ENCODE measurements at places on chromosomes 16 and 17.

GRCh38 chr17:14308965-14309879 is 8.3 kb downstream of the HS3ST3B1 start:
- DNase-seq, result peak; percentile 97

- no peak for DNase-seq
Measured at GRCh38 chr17:41067281-41067680, 1.6 kb upstream of the KRTAP2-4 start.

DNA sequence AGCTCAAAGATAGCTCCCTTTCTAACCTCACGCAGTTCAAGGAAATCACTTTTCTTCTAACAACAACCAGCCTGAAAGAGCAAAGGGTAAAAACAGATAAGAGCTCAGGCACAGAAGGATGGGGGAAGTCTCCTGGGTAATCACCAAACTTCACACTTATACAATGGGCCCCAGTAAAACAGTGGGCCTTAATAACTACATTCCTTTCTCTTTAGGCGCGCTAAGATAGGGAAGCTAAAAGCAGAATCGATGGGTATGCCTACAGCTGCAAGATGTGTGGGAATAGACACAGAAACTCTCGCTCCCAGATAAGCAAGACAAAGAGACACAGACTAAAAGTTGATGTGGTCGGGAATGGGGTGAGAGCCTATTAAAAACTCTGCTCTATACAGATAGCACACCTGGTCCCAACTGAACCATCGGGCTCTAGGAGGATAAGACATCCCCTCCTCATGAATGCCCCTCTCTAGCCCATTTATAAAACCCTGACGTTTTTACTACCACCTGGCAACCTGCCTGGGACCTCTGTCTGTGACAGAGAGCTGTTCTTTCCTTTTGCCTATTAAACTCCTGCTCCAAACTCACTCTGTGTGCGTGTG is 826 bp downstream of the LYZL6 start:
- no peak for DNase-seq

- DNase-seq, result peak; percentile 28
Measured at GRCh38 chr17:1972487-1973160, 52.5 kb downstream of the RTN4RL1 start.

GRCh38 chr16:57807968-57808528 is 5.8 kb upstream of the KIFC3 start:
- DNase-seq, result peak; percentile 76

GRCh38 chr16:87255866-87256265 is 61.3 kb downstream of the C16orf95 start:
- DNase-seq, result no peak

- DNase-seq, result no peak
Measured at GRCh38 chr17:51261024-51261963, 948 bp downstream of the UTP18 start.

- no peak for DNase-seq
Measured at GRCh38 chr17:6241381-6241780, 171.2 kb downstream of the WSCD1 start.

DNA sequence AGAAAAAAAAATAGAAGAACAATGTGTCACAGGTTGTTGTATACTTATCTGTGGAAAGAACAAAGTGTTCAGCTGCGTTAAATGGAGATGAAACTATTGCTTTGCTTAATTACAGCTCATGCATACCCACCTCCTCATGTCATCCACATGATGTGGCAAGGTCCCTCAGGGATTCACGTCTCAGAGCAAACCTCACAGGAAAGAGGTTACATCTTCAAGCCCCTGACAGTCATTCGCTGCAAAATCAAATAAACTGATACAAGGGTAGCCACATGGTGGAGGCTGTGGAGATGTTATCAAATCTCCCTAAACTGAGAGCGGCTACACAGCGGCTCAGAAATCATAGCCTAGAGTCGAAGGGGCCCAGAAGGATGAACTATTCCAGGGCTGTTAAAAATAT is 21.1 kb downstream of the GINS3 start:
- no peak for DNase-seq

GRCh38 chr17:13513039-13513405 is 88.7 kb downstream of the HS3ST3A1 start:
- no peak for DNase-seq

- DNase-seq, result no peak
Measured at GRCh38 chr16:49546735-49547134, 173.1 kb downstream of the C16orf78 start.

GRCh38 chr17:60749050-60749449 is 71.4 kb downstream of the BCAS3 start:
- no peak for DNase-seq

- no peak for DNase-seq
Measured at GRCh38 chr17:58381124-58382035, 29.4 kb upstream of the SUPT4H1 start.

- peak; percentile 24 for DNase-seq
Measured at GRCh38 chr16:19804538-19805323, 79.9 kb downstream of the GPRC5B start.

DNA sequence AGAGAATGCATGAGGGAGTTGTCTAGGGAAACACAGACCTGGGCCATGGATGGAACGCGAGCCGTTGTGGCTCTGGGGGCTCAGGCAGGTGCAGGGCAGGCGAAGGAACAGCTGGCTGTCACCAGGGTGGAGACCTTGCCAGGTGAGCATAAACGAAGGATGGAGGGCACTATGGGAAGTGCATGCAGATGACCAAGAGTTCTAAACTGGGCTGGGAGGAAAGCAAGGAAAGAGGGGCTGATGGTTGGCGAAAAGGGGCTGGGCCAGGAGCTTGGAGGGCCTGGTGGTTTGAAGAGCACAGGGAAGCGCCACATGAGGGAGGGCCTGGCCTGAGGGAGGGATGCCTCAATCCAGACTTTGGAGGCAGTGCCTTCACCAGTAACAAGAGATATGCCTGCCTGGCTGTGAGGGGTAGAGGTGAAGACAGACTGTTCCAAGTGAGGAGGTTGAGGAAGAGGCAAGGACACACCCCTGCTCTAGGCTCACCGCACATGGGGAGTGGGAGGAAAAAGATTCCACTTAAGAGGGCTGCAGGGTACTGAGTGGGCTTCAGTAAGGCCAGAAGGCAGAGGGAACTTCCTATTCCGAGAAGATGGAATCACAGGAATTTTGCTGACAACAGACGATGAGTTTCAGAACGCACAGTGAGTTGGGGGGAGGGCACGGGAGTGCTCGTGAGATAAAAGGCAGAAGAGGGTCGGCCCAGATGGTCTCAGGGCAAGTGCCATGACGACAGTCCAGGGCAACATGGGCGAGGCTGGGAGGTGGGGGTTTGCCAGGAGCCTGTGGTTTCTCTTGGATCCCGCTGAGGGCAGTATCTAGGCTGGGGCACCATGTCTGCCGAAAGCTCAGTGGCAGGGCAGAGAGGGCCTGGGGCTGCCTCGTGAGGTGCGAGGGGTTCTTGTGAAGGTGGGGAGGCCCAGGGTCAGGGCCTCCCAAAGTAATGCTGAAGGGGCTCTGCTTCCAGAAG is 20.6 kb downstream of the B9D1 start:
- no peak for DNase-seq

DNA sequence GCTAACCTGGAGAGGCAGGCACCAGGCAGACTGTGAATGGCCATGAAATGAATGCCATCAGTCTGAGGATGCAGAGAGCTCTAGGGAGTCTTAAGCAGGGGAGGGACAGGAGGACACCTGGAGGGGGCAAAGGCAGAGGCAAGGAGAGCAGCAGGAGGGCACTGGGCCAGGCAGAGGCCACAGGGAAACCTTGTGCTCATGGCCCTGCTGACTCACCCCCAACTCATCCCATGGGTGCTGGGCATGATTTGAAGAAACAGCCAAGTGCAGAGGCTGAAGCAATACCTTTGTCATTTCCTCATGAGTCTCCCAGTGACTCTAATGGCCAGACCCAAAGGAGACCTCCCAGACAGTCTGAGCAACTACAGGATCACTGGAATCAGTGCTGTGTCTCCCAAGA is 141.4 kb downstream of the TMEM132E start:
- no peak for DNase-seq

- DNase-seq, result no peak
Measured at GRCh38 chr17:13492737-13493122, 109.0 kb downstream of the HS3ST3A1 start.

- DNase-seq, result no peak
Measured at GRCh38 chr17:80882926-80883685, 108.5 kb upstream of the CHMP6 start.

- no peak for DNase-seq
Measured at GRCh38 chr17:80738987-80739730, 194.5 kb downstream of the RPTOR start.

GRCh38 chr16:85687651-85688471 is 893 bp downstream of the GINS2 start:
- peak; percentile 50 for DNase-seq

DNA sequence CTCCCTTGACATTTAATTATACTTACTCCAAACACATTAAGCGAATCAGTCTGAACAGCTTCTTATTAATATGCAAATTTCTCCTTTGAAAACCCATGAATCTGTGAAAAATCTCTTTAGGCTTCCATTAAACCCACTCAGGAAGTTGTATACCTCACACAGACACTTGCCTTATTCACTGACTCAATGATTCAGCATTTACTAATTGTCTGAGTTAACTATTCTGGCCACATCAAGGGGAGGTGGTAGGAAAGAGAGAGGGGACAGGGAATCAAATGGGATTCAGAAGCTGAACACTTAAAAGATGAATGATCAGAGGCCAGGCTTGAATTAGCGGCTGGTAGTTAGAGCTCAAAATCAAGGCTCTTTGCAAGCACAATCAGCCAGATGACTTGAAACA is 70.0 kb downstream of the HS3ST3A1 start:
- DNase-seq, result no peak

DNA sequence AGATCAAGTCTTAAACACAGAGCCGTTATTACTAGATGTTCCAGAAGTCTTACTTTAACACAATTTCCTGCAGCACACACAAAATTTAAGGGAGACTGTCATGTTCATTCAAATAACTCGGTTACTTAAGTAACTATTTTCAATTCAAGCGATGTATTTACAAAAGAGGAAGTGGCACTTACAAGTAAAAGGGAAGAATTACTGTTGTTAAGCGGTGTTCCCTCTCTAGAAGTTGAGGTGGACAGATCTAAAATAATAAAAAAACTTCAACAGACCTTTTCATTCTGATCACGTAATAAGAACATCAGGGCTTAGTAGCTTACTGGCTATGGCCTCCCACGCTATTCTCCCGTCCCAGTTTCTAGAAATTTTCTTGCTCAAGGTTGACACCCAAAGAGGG is 26.2 kb upstream of the TXNDC11 start:
- DNase-seq, result no peak

- no peak for DNase-seq
Measured at GRCh38 chr17:80279895-80280294, 19.2 kb downstream of the RNF213 start.

- no peak for DNase-seq
Measured at GRCh38 chr16:50957056-50957455, 194.0 kb downstream of the SALL1 start.

DNA sequence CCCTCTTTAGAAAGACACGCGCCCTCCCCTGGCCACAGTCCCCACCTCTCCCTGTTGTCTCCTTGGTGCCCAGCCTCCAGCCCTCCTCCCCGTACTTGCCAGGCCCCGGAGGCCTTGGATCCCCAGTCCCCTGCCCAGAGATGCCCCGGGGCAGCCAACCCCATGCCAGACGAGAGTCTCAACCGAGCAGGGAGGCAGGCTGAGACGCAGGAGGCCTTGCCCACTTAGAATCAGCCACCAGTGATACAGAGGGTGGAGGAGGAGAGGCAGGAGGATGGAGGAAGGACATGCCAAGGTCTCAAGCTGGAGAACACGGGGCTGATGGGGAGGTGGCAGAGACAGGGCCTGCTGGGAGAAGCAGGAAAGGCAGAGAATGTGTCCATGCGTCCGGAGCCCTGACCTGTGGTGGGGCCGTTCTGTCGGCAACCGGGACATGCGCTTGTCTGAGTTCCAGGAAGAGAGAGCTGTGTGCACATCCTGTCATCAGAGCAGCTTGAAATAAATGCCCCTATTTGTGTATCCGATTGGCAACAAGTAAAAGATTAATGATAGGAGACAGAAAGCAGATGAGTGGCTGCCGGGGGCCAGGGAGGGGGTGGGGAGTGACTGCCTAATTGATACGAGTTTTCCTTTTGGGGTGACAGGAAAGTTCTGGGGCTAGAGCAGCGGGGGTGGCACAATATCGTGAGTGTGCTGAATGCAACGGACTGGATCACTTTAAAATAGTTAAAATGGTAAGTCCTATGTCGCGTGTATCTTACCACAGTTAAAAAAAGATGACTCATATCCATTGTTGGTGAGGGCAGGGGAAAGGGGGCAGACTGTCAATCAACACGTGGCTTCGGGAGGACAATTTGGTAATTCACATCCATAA is 44.7 kb upstream of the MEAK7 start:
- peak; percentile 75 for DNase-seq

- no peak for DNase-seq
Measured at GRCh38 chr16:84823484-84823883, 3.7 kb downstream of the CRISPLD2 start.

Measured in activated T-cell treated with anti-CD3 and anti-CD28 coated beads, Interleukin-2, amount 50 U/mL, for 48 hours (primary cell).